Urothelium cell line (cell line): ENCODE measurements at places on chromosomes 4 and X.

- no peak for DNase-seq
Measured at GRCh38 chrX:41796046-41796445, 72.1 kb downstream of the GPR82 start.

DNA sequence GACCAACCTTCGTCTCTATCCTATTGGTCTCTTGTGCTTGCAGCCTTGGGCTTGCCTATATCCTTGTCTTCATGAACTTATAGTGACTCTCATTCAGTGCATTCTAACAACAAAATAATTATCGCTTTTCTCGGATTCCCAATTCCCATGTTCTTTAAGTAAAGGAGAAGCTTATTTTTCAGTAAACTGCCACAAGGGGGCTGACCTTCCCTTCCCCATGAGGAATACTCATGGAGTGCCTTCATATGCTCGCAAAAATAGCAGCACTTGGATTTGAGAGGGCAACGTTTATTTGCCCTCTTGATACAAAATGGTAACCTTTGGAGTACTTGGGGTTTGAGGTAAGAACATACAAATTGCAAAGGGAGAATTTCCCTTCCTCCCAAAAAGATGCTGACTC, 183.2 kb upstream of the TENT5D start:
- no peak for DNase-seq

DNA sequence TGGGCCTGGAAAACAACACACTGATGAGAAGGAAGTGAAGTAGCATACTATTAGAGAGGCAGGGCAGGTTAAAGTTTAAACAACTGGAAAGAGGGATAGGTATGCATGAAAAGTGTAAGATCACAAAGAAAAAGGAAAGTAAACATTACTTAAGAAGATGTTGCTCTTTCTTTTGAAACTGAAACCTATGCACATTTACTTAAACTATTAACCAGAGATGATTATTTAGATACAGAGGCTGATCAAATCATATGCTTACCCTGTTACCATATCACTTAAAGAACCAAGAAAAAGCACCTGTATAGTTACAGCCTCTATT, 37.8 kb downstream of the NAP1L5 start:
- DNase-seq = no peak

DNA sequence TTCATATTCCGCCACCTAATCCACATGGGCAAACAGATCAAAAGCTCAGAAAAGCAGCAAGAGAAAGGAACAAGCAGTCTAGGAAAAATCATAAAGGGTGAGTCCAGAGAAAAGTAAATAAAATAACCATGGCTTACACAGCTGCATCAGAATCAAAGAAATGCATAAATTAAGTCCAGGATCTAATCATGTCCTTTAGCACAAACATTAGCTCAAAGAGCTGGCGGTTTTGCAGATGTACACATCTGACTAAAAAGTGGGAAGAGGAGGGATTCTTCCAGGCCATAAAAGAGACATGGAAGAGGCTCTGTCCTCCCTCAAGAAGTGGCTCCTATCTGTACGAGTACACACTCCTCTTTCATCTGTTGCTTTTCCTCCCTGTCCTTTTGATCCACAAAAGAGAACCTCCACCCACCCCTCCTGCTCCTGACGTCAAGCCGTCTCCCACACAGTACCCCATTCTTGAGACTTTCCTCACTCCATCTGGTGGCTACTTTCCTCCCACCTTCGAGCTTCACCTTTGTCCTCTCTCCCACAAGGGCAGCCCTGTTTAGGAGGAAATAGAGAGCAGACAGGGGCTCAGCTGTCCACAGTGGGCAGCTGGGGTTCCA, 92.5 kb downstream of the RASL11B start:
- no peak for DNase-seq

GRCh38 chr4:15652841-15653240, 2.3 kb downstream of the FBXL5 start:
- DNase-seq = no peak
